ENCODE measurements at places on chromosomes 4 and X.

DNA sequence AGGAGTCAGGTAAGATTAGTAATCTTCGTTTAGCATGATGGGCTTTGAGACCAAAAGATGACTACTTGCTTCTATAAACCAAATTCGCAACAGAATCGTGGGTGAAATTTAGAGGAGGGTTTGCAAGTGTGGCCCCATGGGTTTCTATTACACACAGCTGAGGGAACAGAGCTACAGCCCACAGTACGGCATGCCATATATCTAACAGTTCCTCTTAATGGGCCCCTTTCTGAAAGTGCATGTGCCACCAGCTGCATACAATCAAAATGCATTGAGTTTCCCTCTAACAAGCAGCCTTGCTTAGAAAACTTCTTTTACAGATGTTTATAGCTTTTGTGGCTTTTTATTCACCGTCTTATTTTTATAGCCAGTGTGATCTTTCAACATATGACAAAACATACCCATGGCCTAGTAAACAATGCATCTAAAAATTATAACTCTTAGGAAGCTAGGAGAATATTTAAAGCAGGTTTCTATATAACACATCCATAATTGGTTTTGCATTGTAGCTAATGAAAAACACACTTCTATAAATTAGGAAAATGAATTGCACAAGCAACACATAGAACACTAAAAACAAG lies 202.1 kb downstream of the PRDM5 start:
- no peak for DNase-seq

DNA sequence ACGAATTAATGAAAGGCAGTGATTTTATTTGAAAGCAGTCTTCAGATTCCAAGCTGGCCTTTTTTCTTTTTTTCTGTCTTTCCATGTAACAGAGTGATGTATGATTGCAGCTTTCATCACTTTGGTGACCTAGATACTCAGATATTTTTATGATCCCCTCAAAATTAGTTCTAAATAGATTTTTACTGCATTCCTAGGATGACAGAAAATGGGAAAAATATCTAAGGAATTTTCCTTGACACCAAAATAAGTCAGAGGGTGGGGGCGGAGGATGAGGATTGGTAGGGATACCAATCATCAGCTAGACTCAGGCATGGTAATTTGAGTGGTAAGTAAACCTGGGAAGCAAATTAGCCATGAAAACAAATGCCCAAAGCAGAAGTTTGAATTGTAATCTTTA lies 11.9 kb upstream of the HMGB2 start:
- DNase-seq: no peak

DNA sequence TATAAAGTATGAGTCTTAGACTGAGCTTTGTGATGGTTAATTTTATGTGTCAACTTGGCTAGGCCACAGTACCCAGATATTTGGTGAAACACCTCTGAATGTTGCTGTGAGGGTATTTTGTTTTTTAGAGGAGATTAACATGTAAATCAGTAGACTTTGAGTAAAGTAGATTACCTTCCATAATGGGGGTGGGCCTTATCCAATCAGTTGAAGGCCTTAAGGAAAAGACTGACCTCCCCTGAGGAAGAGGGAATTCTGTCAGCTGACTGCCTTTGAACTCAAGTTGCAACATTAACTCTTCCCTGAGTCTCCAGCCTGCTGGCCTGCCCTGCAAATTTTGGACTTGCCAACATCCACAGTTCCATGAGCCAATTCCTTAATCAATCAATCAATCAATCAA lies 66.0 kb downstream of the PLAC1 start:
- DNase-seq: no peak

- DNase-seq: no peak
Observed at GRCh38 chr4:76987153-76987591, 37.6 kb downstream of the SEPTIN11 start.

- no peak for DNase-seq
Observed at GRCh38 chr4:56086073-56086541, 137.4 kb downstream of the CEP135 start.

GRCh38 chr4:475962-476361 lies 23.0 kb downstream of the ZNF721 start:
- DNase-seq: no peak

DNA sequence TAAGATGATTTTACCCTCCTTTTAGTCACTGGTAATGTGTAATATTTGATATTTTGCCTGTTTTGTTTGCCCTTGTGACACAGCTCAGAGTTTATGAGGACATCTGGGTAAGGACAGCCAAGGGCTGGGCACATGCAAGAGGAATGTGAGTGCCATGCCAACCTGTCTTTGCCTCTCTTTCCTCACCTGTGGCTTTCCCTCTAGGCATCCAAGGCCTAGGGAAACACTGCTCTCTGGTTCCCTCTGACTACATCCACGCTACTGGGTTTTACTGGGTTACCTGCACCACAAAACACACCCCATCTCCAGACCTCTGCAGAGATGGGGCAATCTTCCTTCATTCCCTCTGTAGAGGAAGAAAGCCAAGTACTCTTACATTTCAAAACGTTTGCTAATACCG lies 7.7 kb downstream of the HPGDS start:
- DNase-seq: no peak

- DNase-seq: no peak
Observed at GRCh38 chr4:179040259-179040658, 1598.0 kb upstream of the AGA start.

- DNase-seq: no peak
Observed at GRCh38 chrX:32572644-32573043, 638.7 kb downstream of the DMD start.

DNA sequence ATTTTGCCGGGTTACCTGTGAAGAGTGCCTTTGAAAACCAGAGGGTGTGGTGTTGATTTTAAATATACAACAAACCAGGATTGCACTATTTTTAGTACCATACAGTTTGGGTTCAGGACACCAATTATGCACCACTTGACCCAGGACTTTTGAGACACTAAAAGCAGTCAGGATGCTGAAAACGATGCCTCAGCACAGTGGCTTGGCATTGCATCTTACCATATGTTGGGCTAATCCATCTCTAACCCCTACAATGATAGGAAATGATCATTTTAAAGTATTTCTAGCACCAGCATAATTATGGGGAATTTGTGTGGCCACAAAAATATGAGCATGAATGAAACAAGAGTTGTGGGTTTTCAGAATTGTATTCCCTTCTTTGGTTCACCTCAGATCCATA lies 4.1 kb downstream of the IBSP start:
- DNase-seq: no peak

DNA sequence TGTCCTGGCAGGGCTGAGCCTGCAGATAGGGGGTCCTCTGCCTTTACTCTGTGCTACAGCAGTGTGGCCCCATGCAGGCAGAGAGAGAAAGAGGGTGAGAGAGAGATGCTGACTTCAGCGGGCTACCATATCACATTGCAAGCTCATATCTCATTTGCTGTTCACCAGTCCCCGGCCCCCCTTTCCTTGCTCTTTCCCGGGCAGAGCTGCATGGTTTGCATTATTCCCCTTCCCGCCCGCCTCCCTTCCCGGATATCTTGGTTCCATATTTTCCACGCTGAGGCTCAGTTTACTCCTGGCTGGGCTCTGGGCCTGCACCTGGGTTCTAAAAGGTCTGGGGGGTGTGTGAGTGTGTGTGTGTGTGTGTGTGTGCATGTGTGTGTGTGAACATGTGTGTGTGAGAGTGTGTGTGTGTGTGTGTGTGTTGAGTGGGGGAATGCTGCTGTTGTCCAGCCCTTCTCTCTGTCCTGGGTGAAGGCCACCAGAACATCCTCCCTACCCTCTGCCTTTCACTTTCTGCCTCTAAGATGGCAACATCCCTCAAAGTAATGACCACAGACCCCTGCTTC lies 63.5 kb downstream of the PJA1 start:
- DNase-seq: no peak

GRCh38 chr4:152949930-152950329 lies 13.8 kb downstream of the FHDC1 start:
- DNase-seq: no peak
